Thyroid gland (tissue), 4 donors: ENCODE measurements at places on chromosomes 5 and 9. TPM values are rescaled to one million over a fixed set of nuclear protein-coding genes. Genes with fewer than 3 reads are reported as not detected.

ZMAT2 gene
- 35.3 TPM for total RNA-seq

RPP25L gene
- 39.0 TPM for total RNA-seq

DNA sequence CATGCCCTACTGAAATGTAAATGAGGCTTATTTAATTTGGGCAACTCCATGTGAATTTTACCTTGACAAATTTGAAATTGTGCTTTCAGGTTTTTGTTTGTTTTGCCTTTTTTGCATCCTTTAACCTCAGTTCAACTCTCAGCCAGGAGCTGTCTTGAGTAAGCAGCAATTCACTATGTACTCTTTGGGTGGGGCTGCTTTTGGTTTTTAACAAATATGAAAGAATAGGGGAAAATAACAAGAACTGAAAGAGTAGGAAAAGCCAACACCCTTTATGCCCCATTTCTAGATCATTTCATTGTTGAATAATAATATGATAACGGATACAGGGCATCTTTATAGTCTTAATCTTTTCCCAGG, 192.0 kb downstream of the ARHGAP26 start:
- H3K27ac ChIP-seq, result no peak overlapping the region
- H3K27me3 ChIP-seq, result no peaks in the 10 kb centered on the region
- no peak overlapping the region for H3K4me3 ChIP-seq
- no peak for DNase-seq

DNA sequence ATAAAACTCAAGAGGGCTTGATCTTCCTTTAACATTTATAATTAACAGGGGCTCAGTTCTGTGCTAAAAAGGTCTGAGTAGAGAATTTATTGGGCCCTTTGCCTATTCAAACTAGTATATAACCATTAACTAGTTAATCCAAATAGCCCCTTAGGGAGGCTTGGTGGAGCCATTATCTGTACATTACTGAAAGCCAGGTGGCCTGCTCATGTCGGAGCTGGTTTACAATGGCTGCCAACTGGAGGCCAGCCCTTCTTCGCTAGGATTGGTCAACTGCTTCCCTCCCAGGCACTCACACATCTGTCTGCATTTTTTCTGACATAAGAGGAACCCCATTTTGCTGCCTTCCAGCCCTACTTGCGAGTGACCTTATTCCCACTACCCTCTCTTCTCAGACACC, 30.4 kb upstream of the NDFIP1 start:
- H3K27me3 ChIP-seq, result no peaks in the 10 kb centered on the region
- no peak overlapping the region for H3K4me3 ChIP-seq
- H3K27ac ChIP-seq, result no peak overlapping the region
- H3K4me1 ChIP-seq, result peaks cover 28% of the 10 kb centered on the region
- no peak for DNase-seq

GRCh38 chr9:120197605-120198004, 382.4 kb downstream of the CDK5RAP2 start:
- DNase-seq, result no peak
- no peak overlapping the region for H3K27ac ChIP-seq
- no peaks in the 10 kb centered on the region for H3K27me3 ChIP-seq
- H3K4me3 ChIP-seq, result no peak overlapping the region
- H3K4me1 ChIP-seq, result no peaks in the 10 kb centered on the region
